ENCODE measurements at places on chromosomes 7 and 10.

DNA sequence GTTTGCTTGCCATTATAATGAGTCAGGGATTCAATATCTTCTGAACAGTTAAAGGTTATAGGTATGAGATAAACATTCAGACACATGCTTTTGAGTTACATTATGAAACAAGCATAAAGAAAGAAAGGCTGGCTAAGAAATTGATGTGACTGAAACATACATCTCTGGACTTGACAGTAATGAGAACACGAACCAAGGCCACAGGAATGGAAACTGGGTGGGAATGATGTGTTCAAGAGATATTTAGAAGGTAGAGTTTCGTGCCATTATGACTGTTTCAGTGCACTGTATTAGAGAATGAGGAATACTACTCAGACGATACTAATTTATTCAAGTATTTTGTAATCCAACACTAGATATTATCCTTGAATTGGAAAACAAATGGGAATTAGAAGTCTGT, 332.1 kb upstream of the MAGI2 start:
- no peak for DNase-seq

DNA sequence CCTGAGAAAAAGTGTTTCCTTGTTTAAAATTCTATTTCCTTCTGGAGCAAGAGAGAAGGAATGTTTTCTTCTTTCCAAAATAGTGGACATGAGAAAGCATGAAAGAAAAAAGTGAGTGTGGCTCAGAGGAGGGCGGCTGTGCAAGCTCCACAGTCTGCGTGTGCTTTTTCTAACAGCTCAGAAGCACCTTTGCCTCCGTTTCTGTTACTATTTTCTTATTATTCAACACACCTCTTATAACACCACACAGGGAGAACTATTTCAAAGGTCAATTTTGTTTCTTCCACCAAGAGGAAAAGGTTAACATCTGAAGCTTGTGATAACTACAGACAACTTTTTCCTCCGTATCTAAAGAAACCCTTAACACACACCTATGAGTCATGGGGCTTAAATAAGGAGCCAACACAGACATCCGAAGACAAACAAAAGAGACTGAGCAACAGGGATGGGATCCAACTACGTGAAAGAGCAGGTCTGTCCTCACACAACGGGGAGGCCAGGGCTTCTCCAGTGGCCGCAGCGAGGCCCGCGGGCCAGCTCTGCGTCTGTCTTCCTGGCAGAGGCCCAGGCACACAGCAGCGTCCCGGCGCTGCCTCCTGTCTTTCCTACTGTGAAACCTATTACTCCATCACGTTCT, 36.2 kb upstream of the NCAPG2 start:
- no peak for DNase-seq

GRCh38 chr10:5234106-5234860, 37.6 kb downstream of the AKR1C4 start:
- peak; percentile 13 for DNase-seq

DNA sequence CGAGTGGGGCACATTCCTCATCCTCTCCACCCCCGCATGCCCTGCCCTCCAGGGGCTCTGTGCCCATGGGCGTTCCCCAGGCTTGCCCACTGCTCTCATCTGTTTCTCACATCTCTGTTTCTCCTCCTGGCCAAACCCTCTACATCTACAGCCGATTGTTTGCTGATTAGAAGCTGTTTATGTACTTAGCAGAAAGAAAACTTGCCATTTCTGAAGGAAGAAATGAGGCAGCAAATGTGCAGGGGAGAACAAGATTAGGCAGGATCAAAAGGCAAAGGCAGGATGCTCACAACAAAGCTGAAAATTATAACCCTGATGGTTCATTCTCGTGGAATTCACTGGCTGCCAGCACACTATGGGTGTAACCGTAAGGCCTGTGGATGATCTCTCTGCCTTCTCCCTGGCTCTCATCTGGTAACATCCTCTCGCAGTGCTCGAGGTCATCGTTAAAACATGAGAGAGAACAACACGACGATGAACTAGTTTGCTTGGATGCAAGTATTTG, 111.6 kb upstream of the KLF14 start:
- no peak for DNase-seq

GRCh38 chr7:44937426-44937825, 41.4 kb downstream of the MYO1G start:
- DNase-seq = no peak

GRCh38 chr10:73801253-73801590, 10.2 kb downstream of the NDST2 start:
- no peak for DNase-seq

DNA sequence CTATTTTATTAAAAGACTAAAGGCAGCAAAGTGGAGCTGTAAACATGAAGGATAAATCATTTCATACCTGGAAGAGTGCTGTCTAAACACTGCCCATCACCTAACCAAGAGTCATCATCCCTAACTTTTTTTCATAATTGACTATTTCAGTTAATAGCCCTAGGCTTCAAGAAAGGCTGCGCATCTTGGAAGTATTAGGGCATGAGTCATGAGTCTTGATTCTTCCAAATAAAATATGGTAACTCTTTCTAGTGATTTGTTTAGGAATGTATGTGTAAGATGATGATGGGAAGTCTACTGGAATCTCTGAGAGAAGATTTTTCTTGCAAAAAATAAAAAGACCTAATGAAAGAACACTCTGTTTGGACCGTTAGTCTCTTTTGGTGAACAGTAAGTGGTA, 207.7 kb upstream of the AHR start:
- no peak for DNase-seq

DNA sequence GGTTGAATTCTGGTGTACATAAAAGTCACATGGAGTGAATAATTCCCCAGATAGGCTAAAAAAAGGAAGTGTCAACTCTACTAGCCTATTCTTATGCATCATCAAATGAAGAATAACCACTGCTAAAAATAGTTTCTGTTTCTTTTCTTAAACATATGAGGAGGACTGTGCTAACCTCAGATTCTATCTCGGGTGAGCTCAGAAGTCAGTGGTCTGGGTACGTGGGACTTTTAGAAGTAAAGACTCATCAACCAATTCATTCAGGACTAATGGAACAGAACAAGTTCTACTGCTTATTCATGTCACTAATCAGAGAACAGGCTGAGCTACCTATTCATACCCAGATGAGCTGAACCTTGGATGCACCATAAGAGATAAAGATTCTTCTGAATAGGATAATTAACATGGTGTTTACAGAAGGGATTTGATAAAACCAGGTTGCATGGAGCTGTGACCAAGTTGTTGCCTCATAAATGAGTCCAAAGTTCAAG, 9.5 kb upstream of the ASAH2 start:
- no peak for DNase-seq

GRCh38 chr7:146002431-146003078, 114.0 kb upstream of the CNTNAP2 start:
- DNase-seq = no peak

DNA sequence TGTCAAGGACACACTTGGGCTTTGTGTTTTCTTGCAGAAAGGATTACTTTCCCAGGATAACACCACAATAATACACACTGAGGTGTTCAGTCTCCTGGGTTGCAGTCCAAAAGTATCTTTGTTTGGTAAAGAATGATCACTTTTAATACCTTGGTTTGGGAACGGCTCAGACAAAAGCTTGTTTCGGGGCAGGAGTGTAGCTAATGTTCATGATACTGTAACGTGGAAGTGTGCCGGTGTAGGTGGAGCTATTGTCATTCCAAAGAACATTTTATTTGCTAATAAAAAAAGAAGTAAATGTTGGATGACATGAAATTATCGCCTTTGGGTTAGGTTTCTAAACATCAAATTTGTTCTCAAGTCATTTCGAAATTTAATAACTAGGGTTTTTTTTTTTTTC, 1.2 kb downstream of the EIF4H start:
- no peak for DNase-seq

GRCh38 chr7:134276951-134277350, 39.8 kb downstream of the SLC35B4 start:
- no peak for DNase-seq

DNA sequence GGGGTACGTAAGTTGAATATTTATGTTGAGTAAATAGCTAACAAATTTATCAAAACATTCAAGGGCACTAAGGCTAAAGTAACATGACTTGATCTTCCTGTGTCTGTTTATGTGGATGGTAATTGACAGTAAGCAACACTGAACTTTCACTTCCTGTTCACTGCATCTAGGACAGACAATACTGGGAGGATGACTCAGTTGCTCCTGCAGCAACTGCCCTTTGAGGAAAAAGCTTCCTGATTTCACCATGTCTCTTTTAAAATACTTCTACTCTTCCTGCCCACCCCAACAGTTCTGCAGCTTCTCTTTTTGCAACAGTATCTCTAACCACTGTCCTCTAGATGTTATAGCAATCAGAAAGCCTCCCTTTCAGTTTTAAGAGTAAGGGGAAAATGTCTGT, 76.6 kb upstream of the HGF start:
- DNase-seq = no peak

DNA sequence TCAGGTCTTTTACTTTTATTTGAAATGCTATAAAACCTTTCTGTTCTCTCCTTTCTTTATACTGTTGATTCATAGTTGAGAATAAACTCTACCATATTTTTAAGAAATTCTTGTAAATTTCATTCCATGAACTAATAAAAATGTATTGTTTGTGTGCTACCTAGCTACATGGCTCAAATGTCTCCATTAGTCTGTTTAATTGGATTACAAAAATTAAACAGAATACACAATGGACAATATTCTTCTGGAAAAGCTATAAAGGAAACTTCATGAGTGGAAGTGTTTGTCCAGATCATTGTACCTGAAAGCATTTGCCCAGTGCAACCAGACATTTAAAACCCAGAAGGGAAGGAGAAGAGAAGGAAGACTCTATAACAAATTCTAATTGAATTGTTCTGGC, 20.1 kb downstream of the KCND2 start:
- no peak for DNase-seq

DNA sequence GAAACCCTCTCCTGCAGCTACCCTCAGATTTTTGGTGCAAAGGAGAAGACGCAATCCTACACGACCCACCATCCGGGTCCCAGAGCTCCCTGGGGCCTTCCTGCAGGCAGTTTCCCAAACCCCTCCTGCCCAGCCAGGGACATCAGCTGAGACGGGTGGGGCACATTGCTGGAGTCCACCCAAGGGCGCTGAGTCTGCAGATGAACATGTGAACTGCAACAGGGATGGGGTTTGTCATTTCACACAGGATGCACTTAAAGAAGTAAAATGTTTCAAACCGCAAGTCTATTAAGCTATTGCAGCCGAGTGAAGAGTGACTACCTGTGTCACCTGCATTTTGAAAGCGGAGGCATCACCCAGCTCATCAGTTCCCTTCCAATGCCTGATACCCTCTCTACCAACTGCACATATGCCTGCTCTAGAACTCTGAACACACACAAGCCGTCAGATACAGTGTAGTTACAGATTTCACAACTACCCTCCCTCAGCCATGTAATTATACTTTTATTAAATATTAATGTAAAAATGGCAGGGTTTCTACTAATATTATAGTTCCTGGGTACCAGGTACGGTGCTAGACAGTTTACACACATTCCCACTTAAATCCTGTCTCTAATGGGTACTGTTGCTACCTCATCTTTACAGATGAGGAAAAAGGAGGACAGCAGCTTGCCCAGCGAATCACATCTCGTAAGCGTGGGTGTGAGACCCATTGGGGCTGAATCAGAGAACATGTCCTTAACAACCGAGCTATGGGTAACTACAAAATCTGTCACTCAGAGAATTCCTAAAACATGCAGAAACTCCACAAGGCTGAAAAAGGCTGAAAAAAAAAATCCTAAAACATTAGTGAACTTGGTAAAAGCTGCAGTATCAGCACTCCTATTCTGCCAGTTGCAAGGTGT, 71.2 kb downstream of the GRB10 start:
- no peak for DNase-seq

- DNase-seq = no peak
Observed at GRCh38 chr7:139913845-139914135, 84.7 kb downstream of the TBXAS1 start.

DNA sequence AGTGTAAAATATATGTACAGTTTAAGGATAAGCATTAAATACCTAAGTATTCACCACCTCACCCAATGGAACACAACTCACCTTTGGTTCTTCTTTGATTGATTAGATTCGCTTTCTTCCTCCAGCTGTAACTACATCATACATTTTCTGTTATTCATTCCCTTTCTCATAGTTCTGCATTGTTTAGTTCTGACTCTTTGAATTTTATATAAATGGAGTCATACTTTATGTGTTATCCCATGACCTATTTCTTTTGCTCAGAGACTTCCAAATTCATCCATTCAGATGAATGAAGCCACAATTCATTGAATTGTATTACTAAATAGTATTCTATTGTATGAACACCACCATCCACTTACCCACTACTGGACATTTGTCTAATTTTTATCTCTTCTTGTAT, 12.3 kb downstream of the THNSL1 start:
- no peak for DNase-seq

DNA sequence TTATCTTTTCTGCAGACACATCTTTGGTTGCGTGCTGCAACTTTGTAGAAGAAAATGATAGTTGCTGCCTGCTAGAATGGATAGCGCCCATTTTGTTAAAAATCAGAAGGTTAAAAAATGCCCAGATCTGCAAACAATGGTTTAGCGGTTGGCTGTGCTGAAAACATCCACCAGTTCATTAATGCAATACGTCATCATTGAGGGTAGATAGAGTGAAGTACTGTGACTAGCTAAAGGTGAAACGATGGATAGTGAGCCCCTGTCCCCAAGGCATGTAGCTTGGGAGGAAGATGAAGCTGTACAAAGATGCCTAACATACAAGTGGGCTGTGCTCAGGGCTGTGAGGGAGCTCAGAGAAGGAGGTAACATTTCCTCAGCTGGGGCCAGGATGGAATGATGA, 48.4 kb downstream of the TEX36 start:
- DNase-seq = no peak

GRCh38 chr7:78090616-78091015, 292.0 kb downstream of the PHTF2 start:
- no peak for DNase-seq

- DNase-seq = no peak
Observed at GRCh38 chr7:108488768-108489538, 32.7 kb upstream of the NRCAM start.

DNA sequence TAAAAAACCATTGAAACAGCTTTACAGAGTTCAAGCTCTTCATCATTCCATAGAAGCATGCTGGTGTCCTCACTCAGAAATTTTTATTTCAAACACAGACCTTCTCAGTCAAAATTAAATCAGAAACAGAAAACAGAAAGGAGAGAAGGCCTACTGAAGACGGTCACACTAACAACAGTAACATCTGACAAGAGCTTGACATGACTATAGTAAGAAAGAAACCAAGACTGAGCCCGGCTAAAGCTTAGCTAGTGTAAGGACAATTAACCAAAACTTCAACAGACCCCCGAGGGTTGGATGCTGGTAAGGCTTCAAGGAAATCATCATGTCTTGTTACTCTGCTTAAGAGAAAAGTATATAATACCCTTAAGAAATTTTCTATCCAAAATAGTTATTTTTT, 38.6 kb downstream of the MTPN start:
- no peak for DNase-seq

DNA sequence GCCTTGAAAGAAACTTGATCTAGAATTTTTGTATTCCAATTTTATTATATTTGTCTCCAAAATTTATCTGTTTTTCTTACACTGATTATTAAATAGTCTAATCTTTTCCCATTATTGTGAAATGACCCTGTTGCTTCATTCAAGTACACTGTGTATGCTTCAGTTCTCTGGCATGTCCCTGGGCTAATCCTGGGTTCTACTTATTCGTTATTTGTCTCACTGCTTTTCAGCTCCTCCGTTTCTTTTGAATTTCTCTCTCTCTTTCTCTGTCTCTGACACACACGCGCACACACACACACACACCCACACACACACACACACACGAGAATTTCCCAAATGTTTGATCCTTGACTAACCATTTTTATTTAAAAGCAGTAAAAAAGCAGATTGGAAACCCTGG, 768.6 kb downstream of the NRG3 start:
- no peak for DNase-seq

GRCh38 chr10:90226517-90226916, 525.1 kb downstream of the KIF20B start:
- DNase-seq = no peak

Data from GOT3 (cell line).